Left hindlimb (tissue), 1 donor: ENCODE measurements at places on chromosomes 16 and 17.

DNA sequence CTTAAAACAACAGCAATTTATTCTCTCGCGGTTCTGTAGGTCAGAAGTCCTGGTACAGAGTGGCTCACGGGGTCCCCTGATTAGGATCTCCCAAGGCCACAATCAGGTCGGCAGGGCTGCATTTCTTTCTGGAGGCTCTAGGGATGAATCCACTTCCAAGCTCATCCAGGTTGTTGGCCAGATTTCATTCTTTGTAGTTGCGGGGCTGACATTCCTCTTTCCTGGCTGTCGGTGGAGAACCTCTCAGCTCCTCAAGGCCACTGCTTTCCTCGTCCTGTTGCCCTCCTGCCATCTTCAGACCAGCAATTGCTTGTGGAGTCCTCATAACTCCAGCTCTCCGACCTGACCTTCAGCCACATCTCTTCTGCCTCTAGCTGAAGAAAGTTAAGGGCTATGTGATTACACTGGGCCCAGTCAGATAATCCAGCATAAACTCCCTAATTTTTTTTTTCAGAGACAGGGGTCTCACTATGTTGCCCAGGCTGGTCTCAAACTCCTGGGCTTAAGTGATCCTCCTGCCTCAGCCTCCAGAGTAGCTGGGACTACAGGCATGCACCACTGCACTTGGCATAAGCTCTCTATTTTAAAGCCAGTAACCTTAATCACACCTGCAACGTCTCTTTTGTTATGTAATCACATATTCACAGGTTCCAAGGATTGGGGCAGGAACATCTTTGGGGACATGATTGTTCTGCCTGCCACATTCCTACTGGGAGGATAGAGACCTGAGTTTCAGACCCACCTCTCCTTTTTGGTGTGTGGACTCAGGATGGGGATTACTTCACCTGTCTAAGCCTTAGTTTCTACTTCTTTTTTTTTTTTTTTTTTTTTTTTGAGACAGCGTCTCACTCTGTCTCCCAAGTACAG, 4.1 kb upstream of the GAST start:
- DNase-seq = no peak

- DNase-seq = no peak
These were observed 1373.3 kb upstream of the GOT2 start for GRCh38 chr16:60107437-60107836.

DNA sequence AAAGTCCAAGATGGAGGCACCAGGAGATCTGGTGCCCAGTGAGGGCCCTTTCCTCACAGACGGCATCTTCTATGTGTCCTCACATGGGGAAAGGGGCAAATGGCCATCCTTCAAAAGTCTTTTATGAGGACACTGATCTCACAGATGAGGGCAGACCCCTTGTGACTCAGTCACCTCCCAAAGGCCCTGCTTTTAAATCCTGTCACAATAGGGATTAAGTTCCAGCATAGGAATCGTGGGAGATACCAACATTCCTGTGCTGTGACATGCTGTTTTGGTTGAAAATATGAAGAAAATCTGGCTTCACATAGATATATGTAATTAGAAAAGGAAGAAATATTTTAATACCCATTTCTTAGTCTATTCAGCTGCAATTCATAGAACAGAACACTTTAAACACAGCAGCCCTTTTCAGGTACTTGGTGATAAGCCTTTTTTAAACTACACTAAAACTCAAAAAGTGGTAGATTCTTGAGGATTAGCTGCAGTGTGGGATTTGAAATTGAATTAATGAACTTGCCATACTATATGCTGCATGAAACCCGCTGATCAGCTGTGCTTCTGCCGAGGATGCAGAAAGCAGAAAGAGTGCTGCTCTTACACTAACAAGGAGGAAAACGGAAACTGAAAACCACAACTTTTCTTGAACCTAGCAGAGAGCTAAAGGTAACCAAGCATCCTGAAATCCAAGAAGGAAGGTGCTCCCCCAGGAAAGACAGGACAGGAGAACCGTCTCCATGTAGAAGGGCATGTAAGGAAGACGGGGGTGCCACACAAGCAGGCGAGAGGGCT, 32.7 kb downstream of the VPS53 start:
- no peak for DNase-seq

DNA sequence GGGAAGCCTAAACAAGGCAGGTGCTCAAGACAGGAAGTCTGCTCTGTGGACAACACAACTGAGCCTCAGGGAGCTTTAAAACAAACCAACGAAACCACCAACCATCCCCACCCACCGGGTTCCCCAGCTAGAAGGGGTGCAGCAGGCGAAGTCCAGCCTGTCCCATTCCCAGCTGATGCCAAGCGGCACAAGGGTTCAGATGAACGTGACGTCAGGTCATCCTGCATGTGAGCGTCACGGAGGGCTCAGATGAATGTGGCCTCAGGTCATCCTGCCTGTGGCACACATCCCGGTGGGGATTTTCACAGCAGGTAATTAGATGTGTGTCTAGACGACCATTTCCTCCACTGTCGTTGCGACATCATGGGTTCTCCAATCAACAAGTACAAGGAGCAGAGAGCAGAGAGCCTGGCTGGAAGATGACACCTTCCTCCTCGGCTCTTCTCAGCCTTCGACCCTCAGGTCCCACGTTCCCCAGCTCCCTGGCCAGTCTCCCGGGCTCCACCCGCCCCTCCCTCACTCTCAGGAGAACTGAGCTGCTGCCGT, 246.5 kb downstream of the FOXL1 start:
- no peak for DNase-seq

GRCh38 chr17:82151106-82151957, 53.3 kb upstream of the FASN start:
- DNase-seq = no peak

DNA sequence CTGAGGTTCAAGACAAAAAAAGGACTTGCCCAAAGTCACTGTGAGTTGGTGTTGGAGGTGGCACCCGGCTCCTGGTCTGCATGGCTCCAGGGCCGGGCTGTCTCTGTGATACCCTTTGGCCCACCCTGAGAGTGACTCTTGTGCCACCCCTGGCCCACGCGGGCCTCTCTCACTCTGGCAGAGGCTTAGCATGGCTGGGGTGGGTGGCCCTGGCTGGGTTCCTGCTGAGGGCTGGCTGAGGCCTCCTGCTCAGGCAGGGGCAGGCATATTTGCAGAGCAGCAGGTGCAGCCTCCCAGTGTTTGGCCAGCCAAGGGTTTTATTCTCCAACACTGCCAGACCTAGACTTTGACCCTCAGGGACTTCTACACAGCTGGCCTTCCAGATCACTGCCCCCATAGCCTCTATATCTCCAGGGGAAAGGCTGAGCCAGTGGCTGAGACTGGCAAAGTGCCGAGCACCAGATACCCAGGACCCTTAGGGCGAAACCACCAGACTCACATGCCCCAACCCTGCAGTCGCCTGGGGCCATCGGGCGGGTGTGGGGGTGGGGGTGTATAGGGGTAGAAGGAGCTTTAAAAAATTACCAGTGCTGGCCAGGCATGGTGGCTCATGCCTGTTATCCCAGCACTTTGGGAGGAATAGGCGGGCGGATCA, 21.5 kb upstream of the ADGRG1 start:
- no peak for DNase-seq

- no peak for DNase-seq
These were observed 4.5 kb upstream of the TCAP start for GRCh38 chr17:39660397-39661385.

GRCh38 chr17:7179317-7180254, at the start of gene ASGR1:
Gene ASGR1 (minus strand): TSS chr17:7179370. CDS start chr17:7178563, 807 bp downstream.
- DNase-seq = peak; percentile 30

DNA sequence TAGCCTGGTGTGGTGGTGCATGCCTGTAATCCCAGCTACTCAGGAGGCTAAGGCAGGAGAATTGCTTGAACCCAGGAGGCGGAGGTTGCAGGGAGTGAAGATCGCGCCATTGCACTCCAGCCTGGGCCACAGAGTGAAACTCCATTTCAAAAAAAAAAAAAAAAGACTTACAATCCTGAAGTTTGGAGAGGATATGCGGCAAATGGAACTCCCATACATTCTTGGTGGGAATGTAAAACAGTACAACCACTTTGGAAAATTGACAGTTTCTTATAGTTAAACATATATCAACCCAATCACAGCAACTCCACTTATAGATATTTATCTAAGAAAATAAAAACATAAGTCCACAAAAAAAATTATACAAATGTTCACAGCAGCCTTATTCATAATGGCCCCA, 11.9 kb downstream of the GFOD2 start:
- no peak for DNase-seq

DNA sequence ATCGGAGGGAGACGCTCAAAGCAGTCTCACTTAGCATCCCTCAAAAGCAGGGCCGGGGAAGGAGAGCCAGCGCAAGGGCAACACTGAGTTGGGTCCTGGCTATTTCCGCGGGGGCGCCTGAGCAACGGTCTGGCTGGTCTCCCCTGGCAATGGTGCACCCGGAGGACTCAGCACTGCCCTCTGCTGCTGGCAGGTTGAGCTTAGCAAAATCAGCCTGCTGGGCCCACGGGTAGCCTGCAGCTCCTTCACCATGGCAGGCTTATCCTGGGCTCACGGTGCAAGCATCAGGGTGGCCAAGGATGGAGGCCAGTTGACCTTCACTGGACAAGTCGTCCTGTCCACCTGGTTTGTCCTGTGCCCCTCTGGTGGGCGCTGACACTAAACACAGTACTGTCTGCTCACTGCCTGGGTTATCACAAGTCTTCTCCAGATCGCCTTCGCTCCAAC, 14.4 kb upstream of the ALDH3A1 start:
- DNase-seq = no peak

DNA sequence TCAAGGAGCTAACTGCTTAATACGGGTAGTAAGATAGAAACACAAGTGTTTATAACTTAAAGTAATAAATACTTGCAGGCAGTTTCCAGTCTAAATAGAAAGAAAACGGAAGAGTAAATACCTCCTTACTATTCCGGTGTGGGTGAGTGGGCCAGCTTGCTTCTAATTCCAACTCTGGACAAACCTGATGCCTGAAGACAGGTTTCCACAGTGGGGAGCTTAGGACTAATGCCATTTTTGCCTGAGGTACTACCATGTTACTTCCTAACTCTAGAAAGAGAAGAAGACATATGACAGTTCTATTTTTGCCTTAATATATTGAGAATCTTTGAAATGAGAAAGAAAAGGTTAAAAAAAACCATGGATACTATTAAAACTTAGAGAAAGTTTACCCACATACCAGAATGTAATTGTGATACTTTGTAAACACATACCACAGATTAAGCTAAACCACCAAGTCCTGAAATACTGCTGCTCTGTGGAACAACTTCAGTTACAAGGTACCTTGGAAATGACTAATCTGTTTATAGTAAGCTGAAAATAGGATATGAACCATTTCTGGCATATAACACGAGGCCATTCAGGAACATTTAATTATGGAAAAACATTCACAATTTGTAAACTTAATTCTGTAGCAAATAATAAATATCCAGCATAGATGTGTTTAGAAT, 70.2 kb downstream of the ZZEF1 start:
- DNase-seq = no peak

GRCh38 chr17:65243838-65244625, 106.9 kb downstream of the RGS9 start:
- DNase-seq = peak; percentile 48

DNA sequence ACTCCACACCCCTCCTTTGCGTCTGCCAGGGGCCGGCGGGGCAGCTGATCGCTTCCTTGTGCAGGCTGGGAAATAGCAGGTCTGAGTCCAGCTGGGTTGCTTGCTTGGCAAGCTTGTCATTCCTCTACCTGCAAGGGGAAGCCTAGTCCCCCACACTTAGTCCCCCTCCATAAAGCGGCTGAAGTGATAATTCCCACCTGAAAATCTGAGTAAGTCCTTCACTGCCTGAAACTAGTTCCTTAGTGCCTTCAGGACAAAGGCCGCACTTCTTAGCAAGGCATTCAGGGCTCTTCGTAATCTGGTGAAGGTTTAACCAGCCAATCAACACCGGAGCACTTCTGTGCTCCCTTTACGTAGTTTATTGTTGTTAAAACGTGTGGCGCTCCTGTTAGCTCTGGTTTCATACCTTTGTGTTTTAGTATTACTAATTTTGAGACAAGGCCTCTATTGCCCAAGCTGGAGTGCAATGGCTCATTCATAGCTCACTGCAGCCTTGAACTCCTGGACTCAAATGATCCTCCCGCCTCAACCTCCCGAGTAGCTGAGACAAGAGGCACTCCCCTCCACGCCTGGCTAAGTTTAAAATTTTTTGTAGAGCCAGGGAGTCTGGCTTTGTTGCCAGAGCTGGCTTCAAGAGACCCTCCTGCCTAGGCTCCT, 817 bp downstream of the PSKH1 start:
- no peak for DNase-seq

DNA sequence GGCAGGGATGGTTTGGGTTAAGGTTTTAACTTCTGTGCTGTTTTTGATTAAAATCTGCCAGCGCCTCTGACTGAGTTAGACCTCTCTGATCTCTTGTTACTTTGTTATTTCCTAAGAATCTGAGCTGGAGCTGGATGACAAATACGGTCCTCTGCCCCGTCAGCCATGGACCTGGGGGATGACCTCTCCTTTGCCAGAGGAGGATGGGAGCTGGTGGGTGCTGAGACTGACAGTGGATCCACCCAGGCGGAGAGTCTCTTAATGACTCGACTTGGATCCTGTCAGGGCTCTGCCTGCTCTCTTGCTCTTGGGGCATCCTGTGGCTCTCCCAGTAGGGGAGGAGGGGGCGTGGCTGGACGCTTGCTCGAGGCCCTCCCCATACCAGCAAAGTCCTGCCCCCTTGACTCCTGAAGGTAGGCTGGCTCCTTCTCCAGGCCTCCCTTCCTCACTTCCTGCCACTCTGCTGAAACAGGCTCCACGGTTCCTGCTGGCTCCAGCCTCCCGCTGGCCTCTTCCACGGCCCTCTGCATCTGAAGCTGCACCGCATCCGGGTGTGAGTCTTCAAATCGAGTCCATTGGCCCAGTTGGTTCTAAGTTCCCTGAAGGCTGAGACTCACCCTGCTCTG, 24.8 kb upstream of the MAP3K14 start:
- peak; percentile 66 for DNase-seq

DNA sequence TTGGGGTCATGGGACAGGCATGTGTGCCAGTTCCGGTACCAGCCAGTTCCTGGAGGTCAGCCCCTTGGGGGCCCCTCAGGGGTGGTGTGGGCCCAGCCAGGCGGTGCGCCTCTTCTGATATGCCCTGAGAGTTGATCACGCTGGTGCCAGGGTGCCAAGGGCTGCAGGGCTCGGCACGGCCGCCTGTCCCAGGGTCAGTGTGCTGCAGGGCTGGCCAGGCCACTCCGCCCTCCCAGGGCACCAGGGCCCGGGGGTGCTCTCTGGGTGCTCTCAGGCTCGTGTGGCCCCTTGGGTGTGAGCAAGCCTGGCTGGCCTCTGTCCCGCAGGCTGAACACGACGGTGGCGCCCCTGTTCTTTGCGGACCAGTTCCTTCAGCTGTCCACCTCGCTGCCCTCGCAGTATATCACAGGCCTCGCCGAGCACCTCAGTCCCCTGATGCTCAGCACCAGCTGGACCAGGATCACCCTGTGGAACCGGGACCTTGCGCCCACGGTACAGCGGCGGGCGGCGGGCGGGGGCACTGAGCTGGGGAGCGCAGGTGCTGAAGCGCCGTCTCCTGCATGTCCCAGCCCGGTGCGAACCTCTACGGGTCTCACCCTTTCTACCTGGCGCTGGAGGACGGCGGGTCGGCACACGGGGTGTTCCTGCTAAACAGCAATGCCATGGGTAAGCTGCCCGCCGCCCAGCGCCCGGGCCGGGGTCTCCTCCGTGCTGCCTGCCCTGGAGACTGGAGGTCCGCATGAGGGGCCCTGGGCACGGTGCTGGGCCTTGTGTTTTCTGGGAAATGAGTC, 6.0 kb downstream of the GAA start:
- DNase-seq = no peak

GRCh38 chr17:51191895-51192294, 25.7 kb downstream of the NME2 start:
- no peak for DNase-seq
